ENCODE measurements at places on chromosomes 3 and 15. TPM values are rescaled to one million over a fixed set of nuclear protein-coding genes. Genes with fewer than 3 reads are reported as not detected.

GRCh38 chr15:59158701-59159034 lies 48.0 kb upstream of the LDHAL6B start:
- peaks cover 27% of the 10 kb centered on the region for H3K36me3 ChIP-seq
- H3K27ac ChIP-seq: peak overlapping the region; percentile 28
- no peak overlapping the region for H3K4me3 ChIP-seq
- H3K4me1 ChIP-seq: no peaks in the 10 kb centered on the region

DNA sequence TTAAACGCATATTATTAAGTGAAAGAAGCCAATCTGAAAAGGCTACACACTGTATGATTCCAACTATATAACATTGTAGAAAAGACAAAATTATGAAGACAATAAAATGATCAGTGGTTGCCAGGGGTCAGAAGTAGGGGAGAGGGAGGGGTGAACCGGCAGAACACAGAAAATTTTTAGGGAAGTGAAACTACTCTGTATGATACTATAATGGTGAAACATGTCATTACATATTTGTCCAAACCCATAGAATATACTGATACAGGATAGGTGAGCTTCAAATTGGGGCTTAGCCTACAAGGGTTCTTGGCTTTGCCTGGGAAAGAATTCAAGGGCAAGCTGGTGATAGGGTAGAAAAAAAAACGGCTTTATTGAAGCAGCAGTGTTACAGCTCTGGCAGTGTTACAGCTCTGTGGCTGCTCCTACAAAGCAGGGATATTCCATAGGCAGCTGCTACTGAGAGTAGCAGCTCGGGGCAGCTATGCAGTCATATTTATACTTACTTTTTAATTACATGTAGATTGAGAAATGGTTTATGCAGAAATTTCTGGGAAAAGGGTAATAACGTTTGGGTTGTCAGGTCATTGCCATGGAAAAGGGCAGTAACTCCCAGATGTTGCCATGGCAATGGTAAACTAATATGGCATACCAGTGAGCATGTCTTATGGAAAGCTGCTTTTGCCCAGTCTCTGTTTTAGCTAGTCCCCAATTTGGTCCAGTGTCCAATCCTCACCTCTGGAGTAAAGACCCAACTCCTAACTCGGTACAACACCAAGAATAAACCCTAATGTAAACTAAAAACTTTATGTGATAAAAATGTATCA lies 125.1 kb upstream of the SLC25A36 start:
- peaks cover 3% of the 10 kb centered on the region for H3K27me3 ChIP-seq
- H3K4me1 ChIP-seq: no peaks in the 10 kb centered on the region
- H3K27ac ChIP-seq: no peak overlapping the region
- no peak overlapping the region for H3K4me3 ChIP-seq
- no peaks in the 10 kb centered on the region for H3K36me3 ChIP-seq
- DNase-seq: no peak

GRCh38 chr15:66405007-66405406 lies 18.3 kb downstream of the MAP2K1 start:
- H3K27me3 ChIP-seq: no peaks in the 10 kb centered on the region
- H3K27ac ChIP-seq: peak overlapping the region; percentile 1
- H3K4me1 ChIP-seq: peaks cover 78% of the 10 kb centered on the region
- DNase-seq: no peak
- peaks cover 35% of the 10 kb centered on the region for H3K36me3 ChIP-seq

- H3K27me3 ChIP-seq: no peaks in the 10 kb centered on the region
- no peak overlapping the region for H3K4me3 ChIP-seq
- peaks cover 53% of the 10 kb centered on the region for H3K36me3 ChIP-seq
- H3K4me1 ChIP-seq: peaks cover 4% of the 10 kb centered on the region
Observed at GRCh38 chr15:49306551-49306950, 116.5 kb upstream of the FGF7 start.

GRCh38 chr3:134482622-134483021 lies 3.2 kb downstream of the ANAPC13 start:
- H3K27ac ChIP-seq: no peak overlapping the region
- H3K27me3 ChIP-seq: no peaks in the 10 kb centered on the region
- H3K4me3 ChIP-seq: no peak overlapping the region
- no peak for DNase-seq
- peaks cover 9% of the 10 kb centered on the region for H3K36me3 ChIP-seq

DNA sequence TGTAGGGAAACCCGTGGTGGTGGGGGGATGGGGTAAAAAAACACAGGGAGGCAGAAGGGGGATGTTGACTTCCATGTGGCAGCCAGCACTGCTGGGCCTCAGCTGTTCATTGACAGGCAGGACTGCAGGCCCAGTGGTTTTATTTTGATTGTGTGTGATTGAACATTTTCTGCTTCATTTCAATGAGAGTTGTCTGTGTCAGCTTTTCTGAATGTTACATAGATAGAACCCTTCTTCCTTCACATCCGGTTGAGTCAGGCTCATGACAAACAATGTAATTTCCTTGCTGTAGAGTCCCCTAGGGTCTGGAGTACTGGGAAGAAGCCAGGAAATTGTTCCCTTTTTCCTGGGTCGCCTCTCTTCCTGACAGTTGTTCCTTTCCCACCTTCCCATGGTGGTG lies 8.2 kb upstream of the RPP25 start:
- no peaks in the 10 kb centered on the region for H3K36me3 ChIP-seq
- peaks cover 6% of the 10 kb centered on the region for H3K4me1 ChIP-seq
- no peak overlapping the region for H3K4me3 ChIP-seq
- no peak for DNase-seq
- H3K27ac ChIP-seq: no peak overlapping the region
- peaks cover 27% of the 10 kb centered on the region for H3K27me3 ChIP-seq

- no peaks in the 10 kb centered on the region for H3K27me3 ChIP-seq
- H3K4me3 ChIP-seq: no peak overlapping the region
- H3K4me1 ChIP-seq: peaks cover 15% of the 10 kb centered on the region
- no peak for DNase-seq
- peak overlapping the region; percentile 75 for H3K27ac ChIP-seq
Observed at GRCh38 chr3:123584284-123584987, 417 bp downstream of the HACD2 start.

DNA sequence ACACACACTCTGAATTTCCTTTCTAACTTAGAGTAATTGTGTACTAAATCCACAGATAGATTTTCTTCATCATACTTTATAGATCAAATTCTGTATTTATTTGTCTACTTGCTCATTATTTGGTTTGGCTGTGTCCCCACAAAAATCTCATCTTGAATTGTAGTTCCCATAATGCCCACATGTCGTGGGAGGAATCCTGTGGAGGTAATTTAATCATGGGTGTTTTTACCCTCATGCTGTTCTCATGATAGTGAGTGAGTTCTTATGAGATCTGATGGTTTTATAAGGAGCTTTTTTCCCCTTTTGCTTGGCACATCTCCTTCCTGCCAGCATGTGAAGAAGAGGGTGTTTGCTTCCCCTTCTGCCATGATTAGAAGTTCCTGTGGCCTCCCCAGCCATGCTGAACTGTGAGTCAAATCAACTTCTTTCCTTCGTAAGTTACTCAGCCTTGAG lies 198.3 kb upstream of the TGFBR2 start:
- no peak for DNase-seq
- peaks cover 21% of the 10 kb centered on the region for H3K36me3 ChIP-seq
- no peak overlapping the region for H3K4me3 ChIP-seq
- H3K27me3 ChIP-seq: no peaks in the 10 kb centered on the region
- no peak overlapping the region for H3K27ac ChIP-seq
- H3K4me1 ChIP-seq: no peaks in the 10 kb centered on the region

DNA sequence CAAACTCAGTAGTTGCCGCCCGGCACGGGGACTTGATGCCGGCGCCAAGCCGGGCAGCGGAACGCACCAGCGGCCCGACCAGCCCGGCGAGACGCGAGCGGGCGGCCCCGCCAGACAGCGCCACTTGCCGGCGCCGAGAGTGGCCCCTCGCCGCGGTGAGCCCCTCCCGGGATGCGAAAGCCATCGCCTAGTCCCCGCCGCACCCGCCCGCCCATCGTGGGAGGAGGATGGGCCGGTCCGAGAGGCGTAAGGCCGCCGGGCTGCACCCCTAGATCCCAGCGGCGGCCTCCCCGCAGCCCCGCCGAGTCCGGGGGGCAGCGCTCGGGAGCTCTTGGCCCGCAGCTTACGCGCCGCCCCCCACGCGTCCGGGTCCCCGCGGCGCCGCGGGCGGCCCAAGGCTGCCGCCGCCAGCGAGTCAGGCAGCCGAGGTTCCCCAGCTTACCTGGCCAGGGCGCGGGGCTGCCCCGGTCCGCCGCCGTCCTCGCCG lies 609 bp downstream of the GOLGA8A start:
- peaks cover 22% of the 10 kb centered on the region for H3K4me1 ChIP-seq
- H3K27me3 ChIP-seq: peaks cover 13% of the 10 kb centered on the region
- peak; percentile 77 for DNase-seq
- H3K27ac ChIP-seq: peak overlapping the region; percentile 82
- peak overlapping the region; percentile 88 for H3K4me3 ChIP-seq
- H3K36me3 ChIP-seq: peaks cover 21% of the 10 kb centered on the region

DNA sequence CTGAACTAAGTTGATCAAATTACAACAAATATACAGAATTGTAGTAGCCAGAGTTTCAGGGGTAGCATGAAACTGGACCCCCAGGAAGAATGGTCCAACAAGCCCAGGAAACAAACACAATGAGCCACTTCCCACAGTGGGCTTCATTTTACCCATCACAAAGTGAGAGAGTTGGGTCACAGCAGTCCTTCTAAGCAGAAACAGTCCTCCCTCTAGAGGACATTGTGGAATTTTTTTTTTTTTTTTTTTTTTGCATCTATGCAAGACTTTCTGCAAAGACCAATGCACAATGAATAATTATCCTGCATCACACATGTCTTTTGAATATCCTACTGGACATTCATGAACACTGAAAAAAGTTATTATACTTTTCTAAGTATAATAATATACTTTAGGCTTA lies 73.8 kb upstream of the ATP13A5 start:
- H3K36me3 ChIP-seq: no peaks in the 10 kb centered on the region
- no peak overlapping the region for H3K27ac ChIP-seq
- no peak overlapping the region for H3K4me3 ChIP-seq
- DNase-seq: no peak

GRCh38 chr3:126782536-126782935 lies 78.5 kb downstream of the CHCHD6 start:
- H3K4me1 ChIP-seq: peaks cover 5% of the 10 kb centered on the region
- H3K36me3 ChIP-seq: peaks cover 3% of the 10 kb centered on the region
- no peak overlapping the region for H3K27ac ChIP-seq
- no peaks in the 10 kb centered on the region for H3K27me3 ChIP-seq
- no peak overlapping the region for H3K4me3 ChIP-seq

GRCh38 chr3:196323016-196323415 lies 5.0 kb upstream of the DYNLT2B start:
- peaks cover 1% of the 10 kb centered on the region for H3K36me3 ChIP-seq
- H3K4me3 ChIP-seq: no peak overlapping the region
- H3K27me3 ChIP-seq: peaks cover 4% of the 10 kb centered on the region
- H3K4me1 ChIP-seq: peaks cover 1% of the 10 kb centered on the region
- no peak overlapping the region for H3K27ac ChIP-seq

GRCh38 chr15:80384432-80384831 lies 19.8 kb upstream of the ARNT2 start:
- no peak for DNase-seq
- no peaks in the 10 kb centered on the region for H3K27me3 ChIP-seq
- no peak overlapping the region for H3K4me3 ChIP-seq
- no peaks in the 10 kb centered on the region for H3K36me3 ChIP-seq

- no peak for DNase-seq
- peaks cover 4% of the 10 kb centered on the region for H3K27me3 ChIP-seq
- H3K36me3 ChIP-seq: no peaks in the 10 kb centered on the region
- H3K4me3 ChIP-seq: no peak overlapping the region
Observed at GRCh38 chr3:64303881-64304280, 78.6 kb upstream of the PRICKLE2 start.

- no peaks in the 10 kb centered on the region for H3K36me3 ChIP-seq
- no peak overlapping the region for H3K27ac ChIP-seq
- H3K4me1 ChIP-seq: no peaks in the 10 kb centered on the region
- DNase-seq: no peak
- no peak overlapping the region for H3K4me3 ChIP-seq
- peaks cover 2% of the 10 kb centered on the region for H3K27me3 ChIP-seq
Observed at GRCh38 chr15:55661428-55661827, 73.3 kb upstream of the PYGO1 start.

- H3K27me3 ChIP-seq: no peaks in the 10 kb centered on the region
- no peaks in the 10 kb centered on the region for H3K4me1 ChIP-seq
- DNase-seq: no peak
- H3K36me3 ChIP-seq: no peaks in the 10 kb centered on the region
- H3K4me3 ChIP-seq: no peak overlapping the region
- H3K27ac ChIP-seq: no peak overlapping the region
Observed at GRCh38 chr3:56131974-56132590, 336.2 kb downstream of the ERC2 start.

Gene CLN6
- 38.4 TPM for total RNA-seq

Gene LRTM1
- total RNA-seq: not detected

Gene CPB1
- not detected for total RNA-seq

Gene CMTM7
- total RNA-seq: 45.3 TPM

Gene CCDC54
- not detected for total RNA-seq

Gene MTFMT
- 21.3 TPM for total RNA-seq

Gene CLDN18
- not detected for total RNA-seq

Gene ZNF80
- total RNA-seq: 5.1 TPM

All from activated naive CD8-positive, alpha-beta T cell treated with anti-CD3 and anti-CD28 coated beads, Interleukin-2, amount 10 ng/mL, durations not matched to agents 7 days and 5 days (primary cell).